ENCODE measurements at places on chromosomes 12 and 14.

GRCh38 chr12:62966990-62967506, 32.1 kb upstream of the PPM1H start:
- DNase-seq, result no peak

DNA sequence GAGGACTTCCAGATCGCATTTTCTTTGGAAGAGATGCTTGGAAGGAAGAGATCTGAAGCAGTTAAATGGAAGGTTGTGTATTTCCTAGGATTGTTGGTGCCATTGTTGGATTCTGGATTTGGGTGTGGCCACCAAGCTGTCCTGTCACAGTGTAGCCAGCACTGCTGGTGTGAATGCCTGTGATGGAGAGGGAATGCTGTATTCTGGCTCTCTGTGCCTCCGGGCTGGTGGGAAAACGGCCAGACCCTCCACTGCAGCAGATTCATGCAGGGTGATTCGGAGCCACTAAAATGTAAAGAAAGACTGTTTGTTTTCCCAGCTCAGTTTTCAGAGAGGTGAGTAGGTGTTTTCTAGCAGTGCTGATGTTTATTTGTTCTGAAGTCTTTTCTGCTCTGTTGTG, 30.7 kb upstream of the MANSC4 start:
- DNase-seq, result no peak

DNA sequence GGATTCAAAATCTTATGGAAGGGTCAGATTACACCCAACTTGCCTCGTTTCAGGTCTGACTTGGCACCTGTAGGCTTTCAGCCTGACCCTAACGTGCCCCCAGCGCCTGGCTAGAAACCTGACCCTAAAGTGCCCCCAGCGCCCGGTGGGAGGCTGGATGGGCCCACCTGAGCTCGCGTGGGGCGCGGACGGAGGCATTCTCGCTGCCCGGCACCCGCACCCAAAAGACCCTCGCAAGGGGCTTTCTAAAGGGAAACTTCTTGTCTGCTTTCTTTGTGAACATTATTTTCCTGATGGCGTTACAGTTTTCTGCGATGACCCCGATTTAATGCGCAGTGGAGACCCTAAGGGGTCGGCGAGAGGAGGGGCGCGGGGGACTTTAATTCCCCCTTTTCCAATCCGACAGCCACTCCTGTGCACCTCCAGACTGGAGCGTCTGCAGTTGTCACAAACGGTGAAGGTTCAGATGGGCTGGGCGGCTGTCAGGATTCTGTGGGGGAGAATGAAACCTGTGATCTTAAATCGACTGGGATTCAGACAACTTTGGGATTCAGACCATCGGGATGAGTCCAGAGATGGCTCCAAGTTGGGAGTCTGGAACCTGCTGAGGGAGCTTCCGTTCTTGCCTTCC, 751 bp upstream of the HRK start:
- no peak for DNase-seq

- no peak for DNase-seq
Observed at GRCh38 chr12:126807312-126807865, 1459.6 kb upstream of the TMEM132C start.

DNA sequence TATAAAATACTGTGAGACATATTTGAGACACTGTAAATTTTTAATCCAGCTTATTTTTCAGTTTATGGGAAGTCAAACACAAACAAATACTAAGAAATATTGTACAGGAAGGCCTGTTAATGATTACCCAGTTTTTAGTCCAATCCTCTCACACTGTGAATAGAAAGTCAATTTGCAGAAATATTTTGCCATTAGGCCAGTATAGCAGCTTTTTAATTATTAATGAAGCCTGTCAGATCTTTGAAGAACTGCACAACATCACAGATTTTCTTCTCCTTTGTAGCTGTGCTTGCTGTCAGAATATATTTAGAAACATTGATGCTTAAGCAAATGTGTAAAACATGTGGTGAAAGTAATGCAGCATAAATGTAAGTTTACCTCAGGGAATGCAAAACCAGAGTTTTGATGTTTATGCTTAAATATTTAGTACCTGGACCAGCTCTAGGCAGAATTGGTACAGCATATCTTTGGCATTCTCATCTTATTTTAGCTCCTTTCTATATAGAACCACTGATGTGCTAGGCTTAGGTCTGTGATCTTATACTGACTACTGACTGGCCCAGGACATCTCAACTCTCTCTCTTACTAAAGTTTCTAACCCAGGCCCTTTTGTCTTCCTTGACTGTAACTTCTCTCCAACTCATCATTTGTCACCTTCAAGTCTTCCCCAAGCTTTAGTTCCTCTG, 230.8 kb upstream of the NAV3 start:
- DNase-seq, result no peak

GRCh38 chr12:3202734-3203446, 125.7 kb downstream of the TSPAN9 start:
- peak; percentile 43 for DNase-seq

- peak; percentile 95 for DNase-seq
Observed at GRCh38 chr14:73662487-73662943, 17.7 kb downstream of the DNAL1 start.

- peak; percentile 20 for DNase-seq
Observed at GRCh38 chr12:19410211-19410610, 29.1 kb upstream of the AEBP2 start.

DNA sequence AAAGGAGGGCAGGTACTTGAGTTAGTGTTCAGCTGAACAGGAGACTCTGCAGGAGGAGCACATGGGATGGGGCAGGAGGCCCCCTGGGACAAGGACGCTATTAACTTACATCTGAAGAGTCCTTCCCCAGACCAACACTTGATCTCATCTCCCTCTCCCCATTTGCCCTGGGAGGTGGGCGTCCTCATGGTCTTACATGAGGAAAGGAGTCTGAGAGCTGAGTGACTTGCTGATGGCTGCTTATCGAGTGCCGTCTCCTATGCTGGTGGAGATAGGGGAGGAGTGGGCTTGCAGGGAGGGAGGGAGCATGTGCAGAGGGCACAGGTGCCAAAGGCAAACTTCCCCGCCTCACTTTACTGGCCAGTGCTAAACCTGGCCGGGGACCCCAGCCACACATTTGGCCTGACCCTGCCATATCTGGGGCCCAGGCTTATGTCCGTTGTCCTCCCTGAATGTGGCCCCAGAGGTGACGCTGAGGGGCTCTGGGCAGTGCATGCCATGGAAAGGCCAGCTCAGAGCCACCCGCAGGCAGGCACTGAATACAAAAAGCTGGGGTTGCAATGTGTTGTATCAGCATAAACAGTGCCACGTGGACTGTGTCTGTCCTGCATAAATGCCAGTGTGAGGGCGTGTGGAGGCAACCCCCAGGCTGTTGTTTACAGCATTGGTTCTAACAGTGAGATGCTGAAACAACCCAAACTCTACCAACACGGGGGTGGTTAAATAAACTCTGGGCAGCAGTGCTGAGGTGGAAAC, 29.4 kb downstream of the FAIM2 start:
- no peak for DNase-seq

All from fibroblast of skin of scalp (primary cell).